ENCODE measurements at places on chromosomes 11 and 22.

- DNase-seq, result no peak
Observed at GRCh38 chr22:24338726-24339451, 68.3 kb downstream of the SPECC1L start.

- no peak for DNase-seq
Observed at GRCh38 chr11:112761911-112762706, 199.1 kb upstream of the NCAM1 start.

DNA sequence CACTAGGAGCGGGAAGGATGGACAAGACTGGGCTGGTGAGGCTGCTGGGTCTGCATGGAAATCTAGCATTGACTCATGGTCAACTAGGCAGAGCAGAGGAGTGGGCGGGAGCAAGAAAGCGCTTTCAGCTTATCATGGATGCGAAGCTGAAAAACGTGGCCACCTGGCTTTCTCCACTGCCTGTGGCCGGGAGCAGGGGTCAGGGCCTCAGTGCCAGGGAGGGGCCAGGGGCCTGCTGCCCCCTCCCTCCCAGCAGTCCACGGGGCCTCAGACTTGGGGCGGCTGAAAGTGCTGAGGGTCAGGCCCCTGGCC is 45.5 kb downstream of the ALX4 start:
- DNase-seq, result no peak

DNA sequence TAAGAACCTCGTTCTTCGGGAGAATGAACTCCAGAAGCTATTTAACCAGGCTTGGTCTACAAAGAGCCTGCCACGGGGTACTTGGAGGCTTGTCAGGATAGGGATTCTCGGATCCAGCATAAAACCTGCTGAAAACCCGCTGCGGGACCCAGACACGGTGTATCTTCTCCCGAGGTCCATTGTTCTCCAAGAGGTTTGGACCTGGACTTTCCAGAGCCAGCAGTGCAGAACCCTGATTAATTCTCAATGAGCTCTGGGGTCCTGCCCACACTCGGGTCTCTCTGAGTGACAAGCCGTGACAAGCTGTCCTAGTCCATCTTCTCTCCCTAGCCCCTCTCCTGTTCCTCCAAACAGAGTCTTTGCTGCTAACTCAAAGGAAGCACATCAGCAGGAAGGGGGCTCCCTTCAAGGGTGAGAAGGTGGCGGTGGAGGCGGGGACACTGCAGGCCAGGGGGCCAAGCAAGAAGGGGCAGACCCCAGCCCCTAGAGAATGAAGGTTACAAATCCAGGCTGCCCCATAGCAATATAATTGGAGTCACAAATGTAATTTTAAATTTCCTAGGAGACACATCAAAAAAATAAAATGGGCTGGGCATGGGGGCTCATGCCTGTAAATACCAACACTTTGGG is 12.2 kb downstream of the SHANK2 start:
- DNase-seq, result no peak

GRCh38 chr11:103086461-103086860 is 5.5 kb downstream of the DCUN1D5 start:
- DNase-seq, result no peak

DNA sequence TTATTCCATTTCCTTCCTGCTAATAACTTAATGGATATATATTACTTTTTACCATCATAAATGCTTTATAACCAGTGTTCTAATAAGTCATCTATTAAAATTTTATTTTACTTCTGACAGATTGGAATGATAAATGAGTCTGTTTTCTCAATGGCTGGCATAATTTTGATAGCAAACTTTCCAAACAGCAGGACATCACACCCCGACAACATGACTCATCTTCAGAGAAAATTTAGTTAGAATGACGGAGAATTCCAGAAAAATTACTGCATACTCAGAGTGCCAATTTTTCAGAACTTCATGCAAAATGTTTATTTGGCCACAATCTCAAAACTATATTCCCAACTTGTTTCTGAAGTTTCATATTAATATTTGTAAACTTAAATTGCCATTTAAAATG is 174.4 kb downstream of the SWAP70 start:
- DNase-seq, result no peak

GRCh38 chr22:30881361-30882183 is 87.0 kb downstream of the MORC2 start:
- peak; percentile 72 for DNase-seq

- DNase-seq, result no peak
Observed at GRCh38 chr11:33317662-33318061, 60.5 kb downstream of the HIPK3 start.

- no peak for DNase-seq
Observed at GRCh38 chr11:78019808-78020207, 3.3 kb downstream of the KCTD14 start.

GRCh38 chr11:40271361-40271760 is 1188.1 kb downstream of the LRRC4C start:
- no peak for DNase-seq

- DNase-seq, result no peak
Observed at GRCh38 chr22:20147237-20147988, 3.4 kb downstream of the CCDC188 start.

- no peak for DNase-seq
Observed at GRCh38 chr22:27783436-27784119, 18.0 kb downstream of the MN1 start.

DNA sequence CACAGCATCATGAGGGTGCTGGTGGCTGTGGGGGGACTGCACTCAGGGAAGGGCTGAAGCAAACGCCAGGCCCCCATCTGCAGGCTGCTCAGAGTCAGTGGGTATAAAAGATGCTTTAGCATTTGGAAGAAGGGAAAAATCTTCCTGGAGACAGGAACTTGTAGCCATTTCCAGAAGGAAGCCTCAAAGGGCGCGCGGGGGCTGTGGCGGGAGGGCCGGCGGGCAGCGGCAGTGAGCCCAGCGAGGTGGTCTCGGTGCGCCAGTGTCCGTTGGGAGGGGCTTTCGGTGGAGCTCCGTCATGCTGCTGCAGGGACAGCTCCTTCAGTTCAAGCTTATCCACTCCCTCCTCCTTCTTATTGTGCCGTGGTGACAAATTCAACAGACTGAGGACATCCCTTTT is 63.0 kb upstream of the PITPNB start:
- DNase-seq, result no peak

GRCh38 chr11:85307366-85307765 is 319.8 kb downstream of the DLG2 start:
- DNase-seq, result no peak

Measured in D721Med (cell line).